Placental pericyte (primary cell): ENCODE measurements at places on chromosomes 12 and 14. TPM values are rescaled to one million over a fixed set of nuclear protein-coding genes. Genes with fewer than 3 reads are reported as not detected.

SERPINA5 gene
- not detected in 2 replicates for total RNA-seq

ACOT4 gene
- total RNA-seq, result 0.57 and 1.5 TPM in 2 replicates

LRRC10 gene
- not detected in 2 replicates for total RNA-seq

CLEC1B gene
- not detected in 2 replicates for total RNA-seq

POTEM gene
- not detected in 2 replicates for total RNA-seq

MSI1 gene
- total RNA-seq, result not detected in 2 replicates

OSGEP gene
- total RNA-seq, result 31.3 and 60.0 TPM in 2 replicates

SETD1B gene
- total RNA-seq, result 6.4 and 10.9 TPM in 2 replicates

ETFBKMT gene
- total RNA-seq, result 1.5 and 3.1 TPM in 2 replicates

LMO3 gene
- not detected in 2 replicates for total RNA-seq

RFC5 gene
- total RNA-seq, result 3.7 and 32.2 TPM in 2 replicates

ZC2HC1C gene
- total RNA-seq, result 0.22 and 2.3 TPM in 2 replicates

LRRC74A gene
- total RNA-seq, result not detected in 2 replicates

GLIPR1 gene
- total RNA-seq, result 29.5 and 150 TPM in 2 replicates

MCRS1 gene
- 65.4 and 88.3 TPM in 2 replicates for total RNA-seq

RASSF8 gene
- total RNA-seq, result 54.9 and 80.6 TPM in 2 replicates

FLRT2 gene
- 33.6 and 42.2 TPM in 2 replicates for total RNA-seq

RNASE7 gene
- total RNA-seq, result not detected in 2 replicates
